ENCODE measurements at places on chromosomes 5 and 9.
A peak's percentile ranks its signal among the peaks of the same experiment; 100 is the strongest.

- no peak for DNase-seq
Measured at GRCh38 chr5:25568989-25569625, 924.3 kb upstream of the CDH10 start.

GRCh38 chr5:77960305-77960704 lies 184.2 kb upstream of the TBCA start:
- DNase-seq = no peak

DNA sequence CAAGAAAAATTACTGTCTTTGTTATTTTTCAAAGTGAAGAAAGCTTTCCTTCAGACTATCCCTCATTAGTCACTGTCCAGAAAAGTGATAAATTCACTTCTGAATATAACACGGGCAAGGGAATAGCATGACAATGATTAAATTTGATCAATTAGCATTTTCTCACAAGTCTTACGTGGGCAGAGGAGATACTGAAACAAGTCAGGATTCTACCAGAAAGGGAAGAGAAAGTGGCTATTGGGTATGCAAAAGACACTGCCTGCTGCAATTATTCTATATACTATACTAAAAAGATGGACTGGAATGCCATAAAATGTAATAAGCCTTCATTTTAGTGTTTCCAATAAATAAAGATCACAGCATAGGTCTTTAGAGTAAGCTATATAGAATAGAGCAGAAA lies 7.4 kb downstream of the COX7C start:
- DNase-seq = no peak

GRCh38 chr9:2787065-2787464 lies 56.8 kb downstream of the PUM3 start:
- DNase-seq = no peak

DNA sequence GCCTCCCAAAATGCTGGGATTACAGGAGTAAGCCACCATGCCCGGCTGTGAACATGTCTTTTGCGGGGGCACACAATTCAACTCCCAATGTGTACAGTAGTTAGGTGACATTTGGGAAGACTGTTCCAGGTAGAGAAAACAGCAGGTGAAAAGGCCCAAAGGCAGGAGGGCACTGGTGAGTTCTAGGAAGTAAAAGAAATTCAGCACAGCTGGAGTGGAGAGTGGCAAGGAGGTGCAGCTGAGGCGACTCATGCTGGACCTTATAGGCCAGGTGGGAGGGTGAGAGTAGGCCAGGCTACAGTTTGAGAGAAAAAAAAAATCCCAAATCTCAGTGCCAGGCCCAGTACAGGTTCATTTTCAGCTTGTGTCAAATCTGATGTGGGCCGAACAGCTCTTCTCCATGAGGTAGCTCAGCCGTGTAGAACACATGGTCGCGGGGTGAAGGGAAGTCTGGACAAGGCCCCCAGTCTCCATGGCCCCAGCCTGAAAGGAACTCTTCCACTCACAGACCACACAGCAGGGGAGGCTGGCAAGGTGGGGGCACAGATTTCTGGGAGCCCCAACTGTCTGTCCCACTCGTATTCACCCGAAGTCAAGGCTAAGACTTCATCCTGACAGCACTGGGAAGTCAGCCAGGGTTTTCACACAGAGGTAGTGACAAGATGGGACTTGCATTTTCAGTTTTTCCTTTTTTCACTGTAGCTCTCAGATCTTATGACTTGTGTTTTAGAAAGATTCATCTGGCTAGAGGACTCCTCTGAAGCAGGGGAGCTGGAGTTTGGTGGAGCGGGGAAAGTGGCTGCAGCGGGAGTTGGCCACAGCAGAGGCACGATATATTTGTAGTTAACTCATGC lies 4.5 kb upstream of the HNRNPAB start:
- no peak for DNase-seq

- DNase-seq = no peak
Measured at GRCh38 chr5:111401906-111402305, 110.4 kb downstream of the STARD4 start.

DNA sequence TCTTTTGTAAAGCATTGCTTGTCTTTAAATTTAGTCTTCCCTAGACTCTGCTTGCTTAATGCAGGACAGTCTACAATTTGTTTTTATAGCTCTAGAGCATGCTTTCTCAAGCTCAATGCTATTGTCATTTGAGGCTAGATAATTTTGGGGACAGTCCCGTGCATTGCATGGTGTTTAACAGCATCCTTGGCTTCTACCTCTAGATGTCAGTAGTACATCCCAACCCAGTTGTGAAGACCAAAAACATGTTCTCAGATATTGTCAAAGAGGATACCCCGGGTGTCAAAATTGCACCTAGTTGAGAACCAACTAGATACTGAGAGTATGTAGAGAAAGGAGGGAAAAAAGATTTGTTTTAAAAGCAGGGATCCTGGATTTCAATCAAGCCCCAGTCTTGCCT lies 277.5 kb downstream of the CEMIP2 start:
- no peak for DNase-seq

DNA sequence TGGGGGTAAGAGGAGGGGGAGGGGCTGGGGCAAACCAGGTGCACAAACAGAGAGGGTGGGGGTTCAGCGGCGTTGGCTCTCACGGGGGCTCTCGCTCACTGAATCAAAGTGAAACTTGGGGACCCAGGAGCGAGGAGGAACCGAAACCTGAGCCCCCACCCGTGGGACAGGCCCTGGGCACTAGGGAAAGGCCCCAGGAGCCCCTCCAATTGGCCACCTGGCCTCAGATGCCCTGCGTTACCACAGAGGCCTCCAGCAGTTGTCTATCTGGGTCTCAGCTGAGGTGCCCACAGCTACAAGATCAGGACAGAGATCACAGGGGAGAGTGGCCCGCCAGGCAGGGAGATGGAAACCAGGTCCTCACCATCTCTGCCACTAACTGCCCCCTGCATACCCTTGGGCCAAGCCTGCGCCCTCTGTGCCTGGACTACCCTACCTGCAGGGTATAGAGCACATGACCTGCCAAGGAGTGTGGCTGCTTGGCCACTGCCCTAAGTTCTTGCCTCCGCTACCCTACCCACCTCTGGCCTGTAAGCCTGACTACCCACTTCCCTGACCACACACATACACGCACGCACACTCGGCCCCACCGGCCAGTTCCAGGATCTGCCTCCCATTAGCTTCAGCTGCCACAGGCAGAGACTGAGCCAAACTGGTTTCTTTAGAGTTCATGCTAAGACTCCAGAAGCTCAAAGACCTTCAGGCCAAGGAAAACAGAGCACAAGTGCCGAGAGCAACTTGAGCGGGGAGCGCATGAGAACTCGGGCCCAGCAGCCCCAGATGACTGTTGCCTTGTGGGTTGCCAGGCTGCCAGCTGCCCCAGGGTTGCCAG lies 39.9 kb downstream of the PAX5 start:
- DNase-seq = no peak

DNA sequence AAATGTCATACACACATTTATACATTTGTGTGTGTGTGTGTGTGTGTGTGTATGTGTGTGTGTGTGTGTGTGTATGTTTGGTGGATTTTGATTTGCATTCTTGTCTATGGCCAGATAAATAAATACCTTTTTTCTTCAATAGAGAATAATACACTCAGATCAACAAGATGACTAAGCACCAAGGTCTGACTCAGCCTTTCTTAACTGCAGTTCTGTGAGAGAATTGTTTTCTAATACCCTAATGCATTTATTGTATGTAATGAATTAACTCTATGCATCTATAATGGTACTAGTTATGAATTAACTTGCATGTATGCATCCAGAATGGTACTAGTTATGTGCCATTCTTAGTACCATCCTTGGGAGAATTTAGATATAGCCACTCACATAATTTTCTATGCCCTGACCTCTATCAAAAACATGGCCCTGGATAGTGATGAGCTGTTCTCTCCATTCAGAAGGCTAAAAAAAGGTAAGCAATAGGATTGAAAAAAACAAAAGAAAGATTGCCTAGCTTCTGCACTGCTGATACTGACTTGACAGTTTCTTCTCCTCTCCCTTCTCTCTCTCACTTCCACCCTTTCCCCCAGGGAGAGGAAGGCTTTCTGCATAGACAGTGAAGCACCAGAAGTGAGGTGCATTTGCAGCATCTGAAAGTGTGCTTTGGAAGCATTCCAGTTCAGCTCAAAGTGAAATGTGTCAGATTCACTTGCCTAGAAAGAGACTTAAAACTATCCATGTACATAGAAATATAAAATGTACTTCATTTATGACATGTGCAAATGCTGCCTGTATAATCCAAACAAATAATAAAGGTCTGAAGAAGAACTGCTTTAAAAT lies 55.1 kb upstream of the CCDC112 start:
- DNase-seq = no peak

- no peak for DNase-seq
Measured at GRCh38 chr5:172891716-172892421, 57.8 kb downstream of the ERGIC1 start.

DNA sequence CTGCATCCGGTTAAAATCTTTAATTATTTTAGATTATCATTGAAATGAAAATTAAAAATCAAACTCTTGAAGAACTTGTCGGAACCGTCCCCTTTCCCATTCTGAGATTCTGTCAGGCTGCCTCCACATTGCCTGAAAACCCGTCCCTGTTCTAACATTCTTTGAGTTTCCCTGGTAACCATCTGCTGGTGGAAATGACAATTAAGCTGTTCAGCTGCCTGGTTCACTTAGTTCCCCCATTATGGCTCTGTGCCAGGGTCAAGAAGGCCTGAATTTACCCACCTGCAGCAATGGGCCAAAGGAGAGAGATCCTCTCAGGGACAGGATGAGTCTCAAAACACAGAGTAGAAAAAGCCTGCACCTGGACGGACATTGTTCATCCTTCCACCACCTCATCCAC lies 11.8 kb upstream of the TCOF1 start:
- no peak for DNase-seq

GRCh38 chr9:93354451-93354850 lies 97.0 kb upstream of the FAM120A start:
- DNase-seq = no peak

- DNase-seq = no peak
Measured at GRCh38 chr9:93043122-93043521, 15.4 kb upstream of the SUSD3 start.

DNA sequence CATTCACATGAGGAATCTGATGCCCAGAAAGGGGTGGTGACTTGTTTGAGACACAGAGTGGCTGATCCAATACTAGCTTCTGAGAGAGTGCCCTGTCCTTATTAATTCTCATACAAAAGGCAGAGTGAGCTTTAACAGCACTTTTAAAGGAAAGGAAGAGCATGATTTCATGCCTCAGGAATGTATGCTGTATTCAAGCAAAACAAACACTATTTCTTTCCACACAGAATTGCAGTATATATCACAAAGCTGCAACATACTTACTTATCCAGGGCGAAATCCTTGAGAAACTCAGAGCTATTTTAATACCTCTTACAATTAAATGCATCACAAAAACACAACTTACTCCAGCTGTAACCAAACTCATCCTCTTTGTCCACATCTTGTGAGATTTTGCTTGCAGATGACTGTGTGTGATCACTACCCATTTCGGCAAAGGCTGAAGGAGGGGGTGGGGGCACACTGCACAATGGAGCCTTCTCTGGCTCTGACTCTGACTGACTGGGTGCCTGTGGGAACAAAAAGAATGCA lies 139.8 kb downstream of the MPDZ start:
- peak; percentile 9 for DNase-seq

DNA sequence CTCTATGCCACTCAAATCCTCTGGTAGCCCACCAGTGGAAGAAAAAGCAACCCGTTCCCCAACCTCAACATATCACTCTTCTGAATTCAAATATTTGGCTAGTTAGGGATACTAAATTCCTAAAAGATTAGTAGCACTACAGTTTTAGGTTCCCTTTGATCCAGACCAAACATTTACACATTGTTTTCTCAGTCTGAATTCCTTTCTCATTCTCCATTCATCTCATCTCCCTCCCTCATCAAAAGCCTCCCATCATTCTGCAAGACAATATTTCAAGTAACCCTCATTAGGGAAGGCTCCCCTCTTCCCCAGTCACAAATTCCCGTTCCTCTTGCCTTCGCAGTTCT lies 26.3 kb downstream of the ADAM19 start:
- DNase-seq = no peak

- no peak for DNase-seq
Measured at GRCh38 chr5:157506981-157507780, 47.2 kb downstream of the NIPAL4 start.

DNA sequence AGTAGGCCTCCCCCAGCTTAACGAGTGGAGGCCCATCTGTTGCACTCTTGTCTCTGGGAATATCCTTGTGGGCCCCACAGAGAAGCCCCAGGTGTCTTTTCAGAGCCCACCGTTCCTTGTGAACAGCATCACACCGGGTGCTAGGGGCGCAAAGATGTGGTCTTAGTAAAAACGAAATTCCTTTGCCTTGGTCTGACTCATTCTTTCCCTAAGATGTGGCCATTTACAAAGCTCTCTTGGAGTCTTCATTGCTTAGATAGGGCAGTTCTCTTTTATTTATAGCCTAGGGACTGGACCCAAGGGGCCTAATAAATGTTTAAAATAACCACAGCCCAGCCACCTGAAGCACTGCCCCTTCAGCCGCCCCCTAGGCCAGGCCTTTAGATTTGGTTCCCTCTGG lies 52.8 kb upstream of the RPL26L1 start:
- no peak for DNase-seq

DNA sequence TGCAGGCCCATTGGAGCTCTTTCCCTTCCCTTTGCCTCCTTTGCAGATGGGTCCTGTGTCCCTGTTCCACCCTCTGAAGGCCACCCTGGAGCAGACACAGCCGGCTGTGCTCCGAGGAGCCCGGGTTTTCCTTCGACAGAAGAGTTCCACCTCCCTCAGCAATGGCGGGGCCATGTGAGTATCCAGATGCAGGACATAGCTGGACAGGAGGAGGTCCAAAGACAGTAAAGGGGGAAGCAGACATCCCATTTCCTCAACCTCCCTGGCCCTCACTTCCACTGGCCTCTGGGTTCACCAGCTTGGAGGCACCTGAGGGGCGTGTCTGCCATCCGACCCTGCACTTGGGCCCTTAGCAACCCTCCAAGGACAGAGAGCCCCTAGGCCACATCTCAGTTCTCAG lies 237.9 kb downstream of the CACNA1B start:
- no peak for DNase-seq

DNA sequence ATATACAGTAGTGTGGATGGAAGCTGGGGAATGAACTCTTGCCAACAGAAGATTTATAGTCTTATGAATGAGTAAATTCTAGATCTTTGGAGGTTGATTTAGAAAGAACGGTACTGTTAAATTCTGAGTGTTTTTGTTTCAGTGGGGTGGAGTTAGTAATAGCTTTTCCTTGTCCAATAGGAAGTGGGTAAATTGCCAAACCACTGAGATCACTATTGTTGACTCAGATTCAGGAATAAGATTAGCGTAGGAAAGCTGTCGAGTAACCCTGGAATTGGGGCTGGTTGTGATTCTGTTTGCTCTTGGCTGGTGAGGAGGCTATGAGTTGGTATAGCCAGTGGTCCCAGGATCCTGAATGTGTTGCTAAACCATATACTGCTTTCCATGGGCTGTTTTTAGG lies 155.6 kb downstream of the ARHGAP26 start:
- no peak for DNase-seq

- DNase-seq = no peak
Measured at GRCh38 chr5:156825688-156826087, 24.4 kb upstream of the PPP1R2B start.
